Upper lobe of left lung (tissue), 6 donors: ENCODE measurements at places on chromosomes 5 and 9. TPM values are rescaled to one million over a fixed set of nuclear protein-coding genes. Genes with fewer than 3 reads are reported as not detected.

The PCDHGA8 gene
- total RNA-seq, result 1.4 TPM

The GMCL2 gene
- total RNA-seq, result not detected

The SLC4A9 gene
- total RNA-seq, result not detected

The GFM2 gene
- 6.1 TPM for total RNA-seq

The PLPP7 gene
- total RNA-seq, result 2.5 TPM

The LVRN gene
- not detected for total RNA-seq

The MYMK gene
- total RNA-seq, result not detected

The C5orf34 gene
- total RNA-seq, result 2.1 TPM

The RELL2 gene
- total RNA-seq, result 2.6 TPM

The HRCT1 gene
- total RNA-seq, result 2.1 TPM

The CKMT2 gene
- 2.3 TPM for total RNA-seq

The ZNF618 gene
- 6.9 TPM for total RNA-seq

The ALDH1A1 gene
- 81.7 TPM for total RNA-seq

The PLCXD3 gene
- 2.4 TPM for total RNA-seq
